EH (cell line): ENCODE measurements at places on chromosomes 2 and 18.
A peak's percentile ranks its signal among the peaks of the same experiment; 100 is the strongest.

DNA sequence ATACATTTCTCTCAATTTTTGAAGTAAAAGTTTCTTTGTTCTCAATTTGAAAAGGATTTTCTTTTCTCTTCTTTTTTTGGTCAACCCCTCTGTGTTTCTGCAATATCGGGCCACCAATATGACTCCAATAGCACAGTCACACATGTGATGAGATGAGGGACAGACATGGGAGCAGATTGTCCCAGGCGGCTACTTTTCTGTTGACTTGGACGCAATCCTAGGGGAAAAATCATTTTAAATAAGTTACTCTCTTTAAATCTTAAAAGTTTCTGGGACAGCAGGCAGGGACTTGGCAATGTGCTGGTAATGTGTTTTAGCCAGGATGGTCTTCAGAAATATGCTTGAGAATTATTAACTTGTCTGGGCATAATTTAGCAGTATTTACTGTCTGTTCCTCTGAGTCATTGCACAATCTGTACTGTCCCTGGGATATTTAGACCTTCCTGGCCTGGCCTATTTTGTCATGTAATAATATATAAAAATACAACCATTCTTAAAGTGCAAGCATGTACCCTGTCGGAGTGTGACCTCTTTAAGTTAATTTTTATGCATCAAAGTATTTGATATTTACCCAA, 388.5 kb upstream of the FANCL start:
- DNase-seq: no peak

DNA sequence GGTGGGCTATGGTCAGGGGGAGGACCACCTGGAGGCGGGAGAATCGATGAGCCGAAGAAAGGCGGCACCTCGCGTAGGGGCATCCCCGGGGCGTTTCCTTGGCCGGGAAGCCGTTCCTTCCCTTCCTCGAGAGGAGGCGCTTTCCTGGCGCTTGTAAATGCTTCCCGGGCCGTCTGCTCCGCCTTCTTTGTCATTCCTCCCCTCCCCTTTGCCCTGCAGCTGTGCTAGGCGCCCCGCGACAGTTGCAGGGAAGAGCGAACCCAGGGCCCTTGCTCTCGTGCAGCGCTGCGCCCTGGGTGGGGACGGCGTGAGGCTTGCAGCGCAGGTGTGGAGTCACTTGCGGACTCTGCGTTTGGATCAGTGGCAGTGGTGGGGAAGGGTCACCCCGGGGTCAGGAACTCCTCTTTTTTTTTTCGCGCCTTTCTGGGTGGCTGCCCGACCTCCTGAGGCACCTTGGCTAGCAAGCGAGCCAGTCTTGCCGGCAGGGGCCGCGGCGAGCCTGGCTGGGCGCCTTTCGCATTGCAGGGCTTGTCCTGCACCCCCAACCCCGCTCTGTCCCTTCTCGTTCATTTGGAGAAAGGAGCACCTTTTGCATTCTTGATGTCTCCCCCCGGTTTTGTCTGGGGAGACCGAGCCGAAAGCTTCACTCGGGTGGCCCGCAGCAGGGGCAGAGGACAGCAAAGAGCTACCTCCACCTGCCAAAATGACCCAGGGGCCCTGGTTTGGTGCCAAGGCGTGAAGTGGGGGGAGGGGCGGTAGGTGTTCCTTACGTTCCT, 858 bp downstream of the KCNS3 start:
- DNase-seq: peak; percentile 67

DNA sequence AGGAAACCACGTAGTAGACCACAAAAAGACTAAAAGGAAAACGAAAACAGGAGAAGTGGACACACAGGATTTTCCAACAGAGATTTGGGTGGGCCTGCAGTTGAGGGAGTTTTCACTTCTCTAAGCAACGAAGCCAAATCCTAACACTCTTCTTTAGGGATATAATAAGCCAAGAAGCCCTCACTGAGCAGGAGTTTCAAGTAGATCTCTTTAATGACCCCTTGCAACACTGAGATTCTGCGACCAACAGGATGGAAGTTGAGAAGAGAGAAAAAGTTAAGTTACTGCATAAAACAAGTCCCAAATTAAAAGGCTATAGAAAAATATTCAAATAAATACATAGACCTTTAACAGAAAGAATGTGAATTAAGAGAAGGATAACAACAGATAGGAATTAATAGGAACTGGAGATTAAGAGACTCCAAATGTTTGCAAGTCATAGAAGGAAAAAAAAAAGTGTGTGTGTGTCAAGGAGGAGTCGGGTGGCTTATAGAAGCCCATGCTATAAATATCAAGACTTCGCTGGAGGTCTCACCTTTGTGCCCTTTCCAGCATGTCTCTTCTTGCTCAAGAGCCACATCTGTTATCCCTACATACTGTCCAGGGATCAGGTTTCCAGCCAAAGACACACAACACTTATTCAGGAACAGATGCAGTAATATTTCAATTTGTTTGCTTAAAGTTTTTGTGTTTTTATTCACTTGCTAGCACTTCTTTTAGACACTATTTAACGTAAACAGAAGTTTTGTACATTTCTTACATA, 69.4 kb upstream of the ARHGAP28 start:
- DNase-seq: peak; percentile 9

GRCh38 chr2:217302856-217303255, 443.0 kb upstream of the TNP1 start:
- no peak for DNase-seq

DNA sequence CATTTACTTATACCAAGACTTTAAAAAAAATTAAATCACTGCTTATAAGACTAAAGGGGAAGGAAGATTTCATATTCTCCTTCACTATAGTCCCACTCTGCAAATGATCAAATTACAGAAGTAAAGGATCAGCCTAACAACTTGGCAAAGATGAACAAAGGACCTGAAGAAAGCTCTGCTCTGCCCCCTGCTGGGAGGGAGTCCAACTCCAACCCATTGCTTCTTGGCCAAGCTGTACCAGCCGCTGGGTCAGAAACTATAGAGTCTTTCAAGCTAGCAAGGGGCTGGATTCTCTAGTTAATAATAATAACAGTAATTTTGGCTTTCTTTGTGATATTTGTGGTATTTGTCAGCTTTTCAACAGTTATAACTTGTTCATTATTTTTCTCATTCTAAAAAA, 927.0 kb upstream of the CRIM1 start:
- DNase-seq: peak; percentile 0

- DNase-seq: no peak
Observed at GRCh38 chr18:32958746-32959145, 185.9 kb upstream of the KLHL14 start.

- no peak for DNase-seq
Observed at GRCh38 chr2:138494265-138494966, 7.2 kb upstream of the SPOPL start.

GRCh38 chr2:211251016-211251415, 694.6 kb downstream of the CPS1 start:
- DNase-seq: no peak

GRCh38 chr2:102773149-102773705, 11.4 kb downstream of the TMEM182 start:
- DNase-seq: no peak

- no peak for DNase-seq
Observed at GRCh38 chr18:3163968-3164367, 55.8 kb downstream of the MYOM1 start.

DNA sequence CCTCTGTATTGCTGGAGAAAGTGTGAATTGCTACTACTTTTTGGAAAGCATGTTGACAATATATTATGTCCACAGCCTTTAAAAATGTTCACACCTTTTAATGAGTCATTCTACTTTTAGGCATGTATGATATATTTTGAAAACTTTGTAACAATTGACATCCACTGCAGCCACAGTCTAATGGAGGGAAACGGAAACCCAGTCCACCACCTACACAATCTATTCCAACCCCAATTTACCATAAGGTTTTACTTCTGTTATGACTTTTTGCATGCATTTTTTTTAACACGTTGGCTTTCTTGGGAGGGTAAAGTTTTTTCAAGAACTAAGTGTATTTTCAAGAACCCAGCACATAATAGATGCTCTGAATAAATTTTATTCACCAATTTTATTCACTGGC, 38.5 kb upstream of the ATP8B1 start:
- DNase-seq: no peak

- no peak for DNase-seq
Observed at GRCh38 chr18:32324181-32324580, 134.3 kb downstream of the MEP1B start.

DNA sequence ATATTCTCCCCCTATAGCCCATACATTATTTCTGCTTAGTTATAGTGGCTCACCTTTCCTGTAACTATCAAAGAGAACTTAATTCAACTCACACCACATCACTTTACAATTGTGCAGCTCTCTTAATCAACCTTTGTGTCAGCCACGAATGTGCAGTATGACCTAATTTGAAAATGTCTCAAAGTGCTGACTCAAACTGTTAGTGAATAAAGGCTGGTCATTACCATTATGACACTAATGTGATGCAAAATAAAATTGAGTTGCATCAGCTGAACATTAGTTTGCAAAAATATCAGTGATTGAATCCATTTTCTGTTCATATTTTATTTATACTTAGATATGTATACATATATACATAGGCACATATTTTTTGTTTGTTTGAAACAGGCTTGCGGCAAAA, 251.8 kb downstream of the MEIS1 start:
- DNase-seq: peak; percentile 16

GRCh38 chr2:232573771-232574435, 23.4 kb downstream of the EIF4E2 start:
- no peak for DNase-seq

DNA sequence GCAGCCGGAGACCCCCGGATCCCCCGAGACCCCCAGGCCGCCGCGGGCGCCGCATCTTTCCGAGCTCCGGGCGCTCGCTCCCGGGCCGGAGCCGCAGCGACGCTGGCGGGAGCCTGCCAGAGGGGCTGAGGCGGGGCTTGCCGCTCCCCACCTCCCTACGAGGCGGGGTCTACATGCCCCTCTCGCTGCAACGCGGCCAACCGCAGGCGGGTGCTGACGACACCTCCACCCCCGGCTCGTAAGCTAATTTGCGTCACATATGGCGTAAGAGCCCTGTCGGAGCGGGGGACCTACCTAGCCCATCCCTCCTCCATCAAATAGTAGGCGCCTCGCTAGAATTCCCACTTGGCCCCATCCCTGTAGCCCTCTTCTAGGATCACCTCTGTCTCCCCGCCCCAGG, at the start of gene PTPRN:
Gene PTPRN (minus strand): TSS at position 124 of the 400 bp plus-strand sequence. CDS start 69 bp downstream, at position 55.
- peak; percentile 51 for DNase-seq

- no peak for DNase-seq
Observed at GRCh38 chr2:163755366-163755765, 19.6 kb upstream of the FIGN start.

- peak; percentile 55 for DNase-seq
Observed at GRCh38 chr2:199440118-199440517, 17.6 kb downstream of the SATB2 start.

GRCh38 chr2:72185206-72185605, 37.5 kb upstream of the CYP26B1 start:
- DNase-seq: no peak

DNA sequence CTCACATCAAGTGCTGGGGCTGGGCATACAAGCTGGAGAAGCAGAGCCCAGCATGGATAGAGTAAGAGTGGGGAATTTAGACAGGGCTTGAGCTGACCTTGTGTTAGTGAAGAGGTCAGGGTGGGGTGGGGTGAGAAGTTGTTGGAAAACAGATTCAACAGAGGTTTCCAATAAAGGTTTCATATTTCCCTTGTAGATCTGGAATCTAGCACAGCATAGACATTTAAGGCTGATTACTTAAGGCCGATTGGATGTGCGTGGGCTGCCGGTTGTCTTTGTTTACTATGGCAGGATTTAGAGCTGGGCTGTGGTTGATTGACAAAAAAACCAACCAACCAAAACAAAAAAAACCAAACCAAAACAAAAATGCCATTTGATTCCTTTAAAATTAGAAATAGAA, 114.9 kb upstream of the SEC11C start:
- DNase-seq: peak; percentile 51

- peak; percentile 71 for DNase-seq
Observed at GRCh38 chr2:133040170-133040569, 370.2 kb upstream of the LYPD1 start.

DNA sequence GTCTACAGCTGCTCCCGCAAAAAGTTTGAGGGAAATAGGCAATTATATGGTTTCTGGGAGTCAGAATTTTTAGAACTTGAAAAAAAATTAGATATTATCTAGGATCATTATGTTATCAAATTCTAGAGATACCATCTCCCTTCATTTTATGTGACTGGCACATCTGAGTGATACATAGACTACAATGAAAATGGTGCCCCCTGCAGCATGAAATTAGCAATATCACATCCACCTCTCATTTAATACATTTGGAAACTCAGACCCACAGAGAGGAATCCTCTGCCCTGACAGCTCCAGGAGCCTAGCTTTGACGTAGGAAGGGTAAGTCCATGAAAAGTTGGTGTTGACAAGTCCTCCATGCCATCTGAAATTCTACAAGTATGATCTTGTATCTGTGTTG, 381.6 kb downstream of the SUCLG1 start:
- peak; percentile 3 for DNase-seq

DNA sequence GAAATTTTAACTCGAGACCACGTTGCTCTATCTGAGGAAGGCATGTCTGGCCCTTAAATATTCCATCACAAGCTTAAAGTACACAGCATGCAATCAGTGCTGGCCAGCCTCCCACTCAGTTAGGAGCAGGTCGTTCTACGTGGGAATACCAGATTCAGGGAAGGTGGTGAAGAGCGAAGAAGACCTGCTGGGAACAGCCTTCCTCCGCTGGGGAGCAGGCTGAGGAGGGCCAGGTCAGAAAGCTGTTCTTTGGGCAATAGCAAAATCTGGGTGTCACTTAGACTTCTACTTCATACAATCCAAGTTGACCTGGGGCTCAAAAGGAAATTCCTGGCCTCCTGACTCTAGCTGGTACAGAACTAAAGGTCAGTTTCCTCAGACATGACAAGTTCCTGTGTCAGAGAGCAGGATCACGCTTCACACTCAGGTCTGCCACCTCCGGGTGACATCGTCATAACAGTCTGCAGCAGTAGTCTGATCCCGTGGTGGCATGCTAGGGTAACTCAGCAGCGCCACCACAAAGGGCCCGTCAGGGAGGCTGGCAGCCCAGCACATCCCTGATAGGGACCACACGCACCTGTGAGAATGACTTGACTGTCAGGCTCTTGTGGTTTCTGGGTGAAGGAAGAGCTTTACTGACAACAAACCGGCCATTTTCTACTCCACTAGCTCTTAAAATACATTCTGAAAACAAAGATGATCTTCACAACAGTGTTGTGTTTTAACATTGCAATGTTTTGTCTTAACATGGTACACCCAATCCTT, 35.2 kb upstream of the NAPG start:
- no peak for DNase-seq

- DNase-seq: no peak
Observed at GRCh38 chr2:112639936-112640335, 5.8 kb upstream of the SLC20A1 start.

- DNase-seq: no peak
Observed at GRCh38 chr18:50569930-50570329, 10.0 kb downstream of the MAPK4 start.

DNA sequence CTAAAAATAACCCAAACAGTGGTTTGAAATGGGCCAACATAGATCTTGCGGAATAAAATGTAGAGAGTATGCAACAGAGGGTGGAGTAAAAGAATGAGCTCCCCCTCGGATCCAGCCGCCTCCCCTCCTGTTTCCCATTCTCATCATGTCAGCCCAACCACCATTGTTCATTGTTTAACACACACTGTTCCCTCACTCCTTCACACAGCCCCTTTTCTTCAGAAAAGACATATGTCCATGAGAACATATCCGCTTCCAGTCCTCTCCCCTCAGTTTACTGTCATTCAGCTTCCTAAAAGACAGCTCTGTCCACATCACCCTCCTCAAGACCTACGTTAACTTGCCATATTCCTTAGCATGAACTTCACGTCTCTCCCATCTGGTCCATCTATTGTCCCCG, 62.9 kb upstream of the SERTAD2 start:
- no peak for DNase-seq

GRCh38 chr2:159713631-159714246, 1.4 kb downstream of the MARCHF7 start:
- peak; percentile 44 for DNase-seq
